Sciatic nerve (tissue), 2 donors: ENCODE measurements at places on chromosomes 11 and 22. TPM values are rescaled to one million over a fixed set of nuclear protein-coding genes. Genes with fewer than 3 reads are reported as not detected.

DNA sequence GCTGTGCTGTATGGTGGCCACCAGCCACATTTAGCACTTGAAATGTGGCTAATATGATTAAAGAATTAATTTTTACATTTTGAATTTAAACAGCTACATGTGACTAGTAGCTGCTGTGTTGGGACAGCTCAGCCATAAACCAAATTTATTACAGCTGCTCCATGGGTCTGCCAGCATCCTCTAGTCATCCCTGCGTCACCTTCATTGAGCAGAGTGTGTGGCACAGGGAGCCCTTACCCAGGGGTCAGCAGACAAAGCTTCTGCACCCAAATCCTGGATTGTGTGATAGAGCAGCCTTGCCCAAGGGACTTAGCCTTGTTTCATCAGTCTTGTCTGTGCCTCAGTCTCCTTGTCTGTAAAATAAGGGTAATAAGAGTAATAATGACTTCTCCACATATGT is 19.4 kb upstream of the ACCSL start:
- no peak for DNase-seq

Gene VSIG2
- 2.0 TPM for total RNA-seq

GRCh38 chr11:65131417-65131776 is 2.9 kb downstream of the SYVN1 start:
- no peak for DNase-seq

Gene MMP8
- 2.3 TPM for total RNA-seq

- peak; percentile 79 for DNase-seq
Measured at GRCh38 chr11:11966826-11967668, 41.4 kb downstream of the DKK3 start.

Gene MMP13
- total RNA-seq = not detected

DNA sequence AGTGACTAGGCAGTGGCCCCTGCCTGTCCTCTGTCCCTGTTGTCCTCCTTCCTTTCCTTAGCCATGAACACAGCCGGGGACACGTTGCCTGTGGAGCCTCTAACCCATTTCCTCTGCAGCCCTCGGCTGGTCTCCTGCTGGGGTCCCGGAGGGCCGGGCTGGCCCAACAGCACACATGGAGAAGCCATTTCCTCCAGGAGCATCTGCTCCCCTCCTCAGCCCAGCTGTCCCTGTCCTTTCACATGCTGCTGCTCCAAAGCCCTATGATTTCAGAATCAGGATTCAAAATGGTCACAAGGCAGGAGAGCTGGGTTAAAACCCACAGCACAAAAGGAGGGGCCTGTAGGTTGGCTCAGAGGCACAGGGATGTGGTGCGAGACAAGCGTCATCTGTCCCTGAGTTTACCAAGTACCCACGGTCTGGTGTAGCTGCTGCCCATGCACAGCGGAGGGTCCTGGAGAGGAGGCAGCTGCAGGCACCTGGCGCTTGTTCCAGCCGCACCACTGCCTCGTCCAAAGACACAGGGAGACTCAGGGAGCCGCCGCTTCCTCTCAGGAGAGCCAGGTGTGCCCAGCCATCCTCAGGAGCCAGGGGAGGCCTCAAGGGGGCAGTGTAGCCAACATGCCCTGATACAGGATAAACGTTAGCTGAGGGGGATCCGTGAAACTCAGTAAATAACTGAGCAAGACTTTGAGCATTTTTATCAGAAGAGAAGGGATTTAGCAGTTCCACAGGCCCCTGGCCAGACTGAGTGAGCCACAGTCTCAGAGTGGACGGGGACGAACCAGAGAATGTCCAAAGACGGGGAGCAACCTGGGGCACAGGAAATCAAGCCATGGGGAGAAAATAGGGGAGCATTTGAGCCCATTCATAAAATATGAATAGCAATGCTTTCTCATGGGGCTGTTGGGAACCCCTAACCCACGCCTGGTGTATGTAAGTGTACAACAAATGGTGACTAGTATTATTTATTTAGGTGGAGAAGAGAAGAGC is 3.9 kb upstream of the VSIG10L2 start:
- peak; percentile 70 for DNase-seq

DNA sequence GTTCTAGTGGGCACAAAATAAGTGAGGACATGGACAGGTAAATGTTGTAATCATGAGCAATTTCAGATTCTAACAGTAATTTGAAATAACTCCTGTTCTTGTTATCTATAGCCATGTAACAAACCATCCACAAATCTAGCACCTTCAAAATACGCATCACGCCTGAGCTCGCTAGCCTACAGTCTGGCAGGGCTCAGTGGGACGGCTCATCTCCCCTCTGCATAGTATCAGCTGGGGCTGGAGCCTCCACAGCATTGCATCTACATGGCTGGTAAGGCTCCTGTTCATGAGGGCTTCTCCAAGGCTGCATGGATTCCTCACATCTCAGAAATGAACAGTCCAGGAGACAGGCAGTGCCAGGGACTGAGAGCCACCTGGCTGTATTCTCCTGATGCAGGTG is 112.6 kb downstream of the KCNQ1 start:
- peak; percentile 6 for DNase-seq

Gene IGLL1
- total RNA-seq = not detected

DNA sequence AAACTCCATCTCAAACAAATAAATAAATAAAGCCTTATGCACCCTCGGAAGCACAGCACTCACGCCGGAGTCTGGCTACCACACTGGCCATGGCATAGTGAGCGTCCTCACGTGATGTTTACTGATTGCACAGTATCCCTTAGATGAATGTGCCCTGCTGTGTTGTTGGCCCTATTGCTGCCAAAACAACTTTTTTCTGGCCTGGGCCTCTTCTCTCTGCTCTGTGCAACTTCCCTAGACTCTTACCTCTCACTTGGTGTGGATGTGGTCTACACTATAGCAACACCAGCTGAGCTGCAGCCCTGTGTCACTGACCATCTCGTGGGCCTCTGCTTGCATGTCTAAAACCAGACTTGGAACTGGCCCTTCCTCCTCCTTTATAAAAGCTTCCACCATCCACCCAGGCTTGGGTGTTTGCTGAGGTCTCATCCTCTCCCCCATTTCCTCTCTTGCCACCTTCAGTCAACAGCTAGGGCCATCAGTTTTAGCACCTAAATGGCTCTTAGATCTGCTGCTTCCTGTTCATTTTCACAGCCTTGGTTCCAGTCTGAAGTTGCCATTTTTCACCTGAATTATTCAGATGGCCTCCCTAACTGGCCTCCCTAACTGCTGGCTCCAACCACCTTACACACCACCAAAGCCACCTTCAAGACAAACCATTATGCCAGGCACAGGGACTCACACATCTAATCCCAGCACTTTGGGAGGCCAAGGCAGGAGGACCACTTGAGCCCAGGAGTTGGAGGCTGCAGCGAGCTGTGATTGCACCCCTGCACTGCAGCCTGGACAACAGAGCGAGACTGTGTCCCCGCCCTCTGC is 9.2 kb downstream of the ZNF74 start:
- no peak for DNase-seq

DNA sequence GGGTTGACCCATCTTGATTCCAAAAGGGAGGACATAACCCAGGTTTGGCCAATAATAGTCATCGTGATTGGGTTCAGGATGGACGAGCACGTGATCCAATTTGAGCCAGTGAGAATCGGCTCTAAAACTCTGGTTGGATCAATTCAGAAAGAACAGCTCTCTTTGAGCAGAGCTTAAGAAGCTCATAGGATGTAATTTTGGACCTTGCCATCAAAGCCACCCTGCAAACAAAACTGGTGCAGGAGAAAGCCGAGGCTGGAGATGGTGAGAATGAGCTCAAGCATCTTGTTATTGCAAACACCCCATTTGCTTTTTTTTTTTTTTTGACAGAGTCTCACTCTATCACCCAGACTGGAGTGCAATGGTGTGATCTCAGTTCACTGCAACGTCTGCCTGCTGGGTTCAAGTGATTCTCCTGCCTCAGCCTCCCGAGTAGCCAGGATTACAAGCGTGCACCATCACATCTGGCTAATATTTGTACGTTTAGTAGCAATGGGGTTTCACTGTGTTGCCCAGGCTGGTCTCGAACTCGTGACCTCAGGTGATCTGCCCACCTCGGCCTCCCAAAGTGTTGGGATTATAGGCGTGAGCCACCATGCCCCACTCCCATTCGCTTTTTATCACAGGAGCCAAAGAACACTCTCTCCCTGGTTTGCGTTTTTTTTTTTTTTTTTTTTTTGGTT is 13.8 kb upstream of the MIAT start:
- DNase-seq = no peak
